ENCODE measurements at places on chromosomes 12 and 14.

GRCh38 chr12:68631227-68631626 is 20.5 kb downstream of the RAP1B start:
- DNase-seq: no peak

- no peak for DNase-seq
Measured at GRCh38 chr12:43180242-43180641, 371.8 kb downstream of the ADAMTS20 start.

GRCh38 chr14:27243365-27243764 is 645.5 kb upstream of the NOVA1 start:
- no peak for DNase-seq

DNA sequence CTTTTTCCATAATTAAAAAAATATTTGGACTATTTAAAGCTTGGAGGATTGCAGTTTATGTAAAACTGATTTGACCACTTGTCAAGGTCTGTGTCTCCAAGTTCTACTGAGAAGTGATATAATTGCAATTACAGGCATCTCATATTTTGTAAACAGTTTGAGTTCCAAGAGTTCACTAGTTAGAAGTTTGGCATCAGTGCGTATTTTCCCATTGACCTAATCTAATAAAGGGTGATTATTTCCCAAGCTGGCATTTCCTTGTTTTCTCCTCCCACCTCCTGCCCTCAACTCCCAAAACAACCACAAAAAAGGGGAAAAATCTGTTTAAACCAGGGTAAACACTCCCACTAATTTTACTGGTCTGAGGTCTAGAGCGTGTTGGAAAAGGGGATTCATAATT is 3.0 kb upstream of the MYF6 start:
- no peak for DNase-seq

GRCh38 chr12:118337194-118337838 is 35.4 kb downstream of the TAOK3 start:
- peak; percentile 23 for DNase-seq

DNA sequence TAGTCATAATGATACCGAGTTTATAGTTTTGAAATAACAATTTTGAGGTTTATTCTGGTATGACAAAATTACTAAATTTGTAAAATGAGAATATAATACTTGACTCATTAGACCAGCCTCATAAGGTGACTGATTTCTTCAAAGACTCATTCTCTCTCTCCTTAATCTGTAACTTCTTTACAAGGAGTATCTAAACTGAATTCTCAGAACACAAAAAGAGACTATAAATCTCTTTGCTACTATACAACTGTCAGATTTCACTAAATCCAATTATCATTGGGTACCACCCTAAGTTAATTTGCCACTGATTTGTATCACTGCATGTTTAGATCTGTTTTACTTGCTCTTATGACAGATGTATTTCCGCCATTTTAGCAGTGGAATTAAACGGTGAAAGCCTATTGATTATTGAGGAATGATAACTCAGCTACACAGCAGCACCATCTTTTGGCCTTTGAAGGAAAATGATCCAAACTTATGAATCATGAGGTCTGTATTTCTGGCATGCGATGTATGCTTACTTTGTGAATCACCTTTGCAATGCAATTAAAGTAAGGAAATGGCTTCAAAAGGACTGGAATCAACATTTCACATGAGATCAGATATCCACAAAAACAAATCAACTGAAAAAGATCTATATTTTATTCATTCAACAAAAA is 161.2 kb downstream of the RERGL start:
- DNase-seq: no peak

DNA sequence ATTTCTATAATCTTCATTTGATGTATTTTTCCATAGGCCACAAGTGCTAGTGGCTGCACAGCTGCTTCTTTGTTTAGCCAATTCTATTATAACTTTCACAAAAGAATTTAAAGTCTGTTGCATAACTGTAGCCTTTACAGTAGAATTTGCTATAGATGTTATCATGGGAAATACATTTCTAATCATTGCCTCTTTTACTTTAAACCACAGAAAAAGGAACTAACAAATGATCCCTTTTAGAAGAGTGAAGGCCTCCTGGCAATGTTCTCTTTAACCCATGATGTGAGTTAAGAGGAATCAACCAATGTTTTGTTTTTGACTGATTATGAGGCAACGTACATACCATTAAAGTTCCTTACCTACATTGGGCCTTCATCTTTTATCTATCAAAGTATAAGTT is 68.8 kb downstream of the RPL10L start:
- DNase-seq: no peak

GRCh38 chr12:55658635-55659391 is 22.1 kb downstream of the OR10P1 start:
- DNase-seq: no peak

DNA sequence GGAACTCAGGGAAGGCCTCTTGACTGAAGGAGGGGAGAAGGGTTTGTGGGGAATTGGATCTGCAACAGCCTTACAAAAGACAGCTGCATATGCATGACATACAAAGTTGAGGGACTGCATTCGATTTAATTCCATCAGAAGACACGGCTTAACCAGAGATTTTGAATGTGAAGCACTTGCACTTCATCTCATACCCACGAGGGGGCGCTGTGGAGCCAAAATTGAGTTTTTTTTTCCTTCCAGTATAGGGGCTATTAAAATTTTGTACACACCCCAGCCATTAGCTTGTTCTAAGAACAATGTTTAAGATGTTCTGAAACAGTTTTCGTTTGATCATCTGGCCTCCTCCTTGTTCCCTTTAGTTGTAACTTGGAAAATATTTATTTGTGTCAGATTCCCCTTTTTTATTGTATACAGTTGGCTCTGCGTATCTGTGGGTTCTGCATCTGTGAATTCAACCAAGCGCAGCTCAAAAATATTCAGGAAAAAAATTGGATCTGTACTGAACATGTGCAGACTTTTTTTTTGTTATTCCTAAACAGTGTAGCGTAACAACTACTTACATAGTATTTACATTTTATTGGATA is 1.6 kb downstream of the SUDS3 start:
- peak; percentile 40 for DNase-seq

DNA sequence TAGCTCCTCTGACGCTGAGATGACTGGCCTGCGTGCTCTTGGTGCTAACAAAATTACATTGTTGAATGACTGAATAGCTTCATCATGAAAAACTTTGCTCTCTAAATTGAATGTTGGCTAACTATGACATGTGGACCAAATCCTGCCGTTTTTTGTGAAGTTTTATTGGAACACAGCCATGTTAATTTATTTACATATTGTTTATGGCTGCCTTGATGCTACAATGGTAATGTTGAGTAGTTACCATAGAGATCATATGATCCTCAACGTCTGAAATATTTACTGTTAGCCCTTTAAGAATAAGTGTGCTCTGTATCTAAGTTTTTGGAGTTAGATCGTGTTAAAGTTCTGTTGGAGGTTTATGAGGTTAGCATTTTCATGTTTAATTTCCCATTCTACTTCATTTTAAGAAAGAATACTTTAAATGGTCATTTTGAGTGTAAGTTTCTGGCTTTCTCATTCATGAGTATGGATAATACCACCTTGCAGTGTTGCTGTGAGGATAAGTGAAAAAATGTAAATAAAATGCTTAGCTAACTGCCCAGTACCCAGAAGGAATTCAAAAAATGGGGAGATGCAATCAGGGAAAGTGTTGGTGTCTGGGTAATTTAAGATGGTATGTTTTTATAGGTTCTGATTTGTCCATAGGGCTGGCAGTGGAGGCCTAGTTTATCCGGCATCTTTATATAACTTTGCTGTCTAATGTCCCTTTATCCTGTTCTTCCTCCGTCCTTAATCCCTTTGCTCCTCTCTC is 35.3 kb downstream of the NUBPL start:
- DNase-seq: no peak

GRCh38 chr14:104284107-104284592 is 145.8 kb downstream of the KIF26A start:
- DNase-seq: no peak

DNA sequence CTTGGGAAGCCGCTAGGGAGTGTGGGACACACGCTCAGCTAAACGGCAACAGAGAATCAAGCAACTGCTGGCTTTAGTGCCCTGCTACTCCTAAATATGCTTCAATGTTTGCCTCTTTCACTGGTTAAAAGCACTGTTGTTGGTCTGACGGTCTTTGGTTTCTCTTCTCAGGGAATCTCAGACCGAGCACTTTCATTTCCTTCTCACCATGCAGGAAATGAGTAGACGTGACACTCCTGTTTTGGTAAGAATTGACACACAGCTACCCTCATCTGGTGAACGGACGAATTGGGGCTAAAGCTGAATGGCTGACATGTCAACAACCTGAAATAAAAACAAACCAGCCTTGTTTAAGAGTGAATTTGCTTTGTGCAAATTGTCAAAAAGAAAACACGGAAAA is 57.5 kb upstream of the PIWIL1 start:
- no peak for DNase-seq

- DNase-seq: no peak
Measured at GRCh38 chr14:97851428-97851995, 1054.3 kb downstream of the VRK1 start.

DNA sequence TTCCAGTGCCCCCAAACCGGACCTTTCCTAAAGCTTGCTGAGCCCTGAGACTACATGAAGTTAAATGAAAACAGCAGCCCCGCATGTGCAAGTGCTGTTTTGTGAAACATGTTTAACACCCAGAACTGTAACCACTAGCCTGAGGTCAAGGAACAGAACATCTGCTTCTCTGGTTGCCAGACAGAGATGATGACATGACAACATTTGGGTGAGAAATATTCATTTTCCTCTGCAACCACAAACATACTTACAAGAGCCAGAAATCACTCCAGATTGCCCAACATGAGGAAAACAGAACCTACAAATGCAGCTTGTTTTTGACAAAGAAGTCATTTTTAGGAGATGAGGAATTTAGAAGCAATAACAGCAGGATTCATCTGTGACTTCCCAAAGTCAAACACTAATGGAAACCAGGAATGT is 110.4 kb downstream of the BCAT1 start:
- no peak for DNase-seq

- no peak for DNase-seq
Measured at GRCh38 chr12:48197549-48197970, 5.5 kb downstream of the OR10AD1 start.

DNA sequence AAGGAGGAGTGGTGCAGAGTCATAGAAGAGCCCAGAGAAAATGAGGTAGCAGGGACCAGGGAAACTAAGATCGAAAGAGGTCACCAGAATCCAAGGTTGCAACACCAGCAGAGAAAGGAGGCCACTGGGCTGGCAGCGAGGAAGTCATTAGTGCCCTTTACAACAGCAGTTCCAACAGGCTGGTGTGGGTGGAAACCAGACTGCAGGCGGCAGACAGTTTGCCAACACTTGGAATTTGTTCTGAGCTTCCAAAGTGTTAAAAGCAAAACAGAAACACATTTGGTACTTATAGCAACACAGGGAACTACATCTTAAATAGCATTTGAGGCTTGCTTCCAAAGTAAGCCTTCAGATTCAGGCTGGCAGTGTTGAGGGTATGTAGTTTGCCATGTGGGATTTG is 95.2 kb upstream of the PWP1 start:
- DNase-seq: no peak

GRCh38 chr12:54949073-54949711 is 35.4 kb downstream of the TESPA1 start:
- no peak for DNase-seq

GRCh38 chr14:69093631-69094421 is 59.1 kb downstream of the DCAF5 start:
- DNase-seq: peak; percentile 28
